Memory B cell (primary cell): ENCODE measurements at places on chromosomes 16 and 17.
A peak's percentile ranks its signal among the peaks of the same experiment; 100 is the strongest.

- no peaks in the 10 kb centered on the region for H3K27me3 ChIP-seq
- H3K4me1 ChIP-seq, result no peaks in the 10 kb centered on the region
- no peak overlapping the region for H3K4me3 ChIP-seq
- no peak for DNase-seq
- no peak overlapping the region for H3K27ac ChIP-seq
These were observed 32.5 kb upstream of the WFIKKN2 start for GRCh38 chr17:50802609-50803571.

DNA sequence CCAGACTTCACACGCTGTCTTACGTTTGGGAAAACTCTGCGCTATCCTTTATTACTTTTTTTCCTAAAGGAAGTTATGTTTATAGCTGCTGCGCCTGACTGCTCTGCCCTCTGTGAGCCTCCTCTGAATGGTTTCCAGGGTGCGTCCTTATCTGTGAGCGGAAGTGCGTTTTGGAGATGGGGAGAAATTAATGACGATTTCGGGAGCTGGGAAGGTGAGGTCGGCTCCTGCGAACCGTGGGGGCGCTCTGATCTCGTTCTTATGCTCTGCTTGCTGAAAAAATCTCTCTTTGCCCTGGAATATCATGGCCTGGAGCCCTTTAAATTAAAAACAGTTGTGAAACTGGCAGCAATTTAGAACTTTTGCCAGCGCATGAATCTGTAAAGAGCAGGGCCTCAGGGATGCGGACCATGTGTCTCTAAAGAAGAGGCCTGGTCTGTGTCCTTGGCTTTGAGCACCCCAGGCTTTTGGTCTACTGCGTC is 135.7 kb upstream of the ZFHX3 start:
- no peak overlapping the region for H3K27ac ChIP-seq
- no peaks in the 10 kb centered on the region for H3K36me3 ChIP-seq
- no peaks in the 10 kb centered on the region for H3K4me1 ChIP-seq
- H3K4me3 ChIP-seq, result no peak overlapping the region

GRCh38 chr16:19542138-19542821 is 13.2 kb upstream of the VPS35L start:
- no peak for DNase-seq
- H3K27ac ChIP-seq, result no peak overlapping the region
- no peaks in the 10 kb centered on the region for H3K4me1 ChIP-seq
- H3K27me3 ChIP-seq, result no peaks in the 10 kb centered on the region

GRCh38 chr17:72219137-72219823 is 98.5 kb downstream of the SOX9 start:
- no peak overlapping the region for H3K4me3 ChIP-seq
- no peak overlapping the region for H3K27ac ChIP-seq
- H3K36me3 ChIP-seq, result no peaks in the 10 kb centered on the region
- H3K27me3 ChIP-seq, result peaks cover 14% of the 10 kb centered on the region
- H3K4me1 ChIP-seq, result no peaks in the 10 kb centered on the region

GRCh38 chr17:79795795-79796443 is 958 bp downstream of the CBX8 start:
- H3K4me3 ChIP-seq, result peak overlapping the region; percentile 84
- H3K36me3 ChIP-seq, result peaks cover 7% of the 10 kb centered on the region
- H3K27ac ChIP-seq, result peak overlapping the region; percentile 78
- H3K4me1 ChIP-seq, result peaks cover 19% of the 10 kb centered on the region
- no peak for DNase-seq

- peaks cover 5% of the 10 kb centered on the region for H3K27me3 ChIP-seq
- no peak overlapping the region for H3K27ac ChIP-seq
- H3K4me1 ChIP-seq, result no peaks in the 10 kb centered on the region
- H3K4me3 ChIP-seq, result no peak overlapping the region
These were observed 1.0 kb upstream of the MFAP4 start for GRCh38 chr17:19387921-19388521.

DNA sequence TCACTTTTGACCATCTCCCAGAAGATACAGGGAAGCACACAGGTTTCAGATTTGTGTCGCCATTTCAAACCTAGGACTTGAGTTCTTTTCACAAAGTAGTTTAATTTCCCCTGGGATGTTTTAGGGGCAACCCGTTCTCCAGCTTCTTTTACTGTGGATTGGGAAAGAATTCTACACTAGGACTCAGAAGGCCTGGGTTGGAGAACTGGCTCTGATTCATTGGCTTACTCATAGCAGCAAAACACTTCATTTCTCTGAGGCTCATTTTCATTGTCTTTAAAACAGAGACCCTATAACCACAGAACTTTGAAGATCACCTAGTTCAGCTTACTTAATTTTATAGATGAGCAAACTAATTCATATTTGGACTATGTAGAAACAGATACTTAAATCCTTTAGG is 175.9 kb upstream of the SALL1 start:
- no peaks in the 10 kb centered on the region for H3K36me3 ChIP-seq
- H3K4me1 ChIP-seq, result no peaks in the 10 kb centered on the region
- no peak overlapping the region for H3K27ac ChIP-seq
- no peak overlapping the region for H3K4me3 ChIP-seq

GRCh38 chr16:4098501-4098900 is 17.7 kb downstream of the ADCY9 start:
- peaks cover 1% of the 10 kb centered on the region for H3K27me3 ChIP-seq
- H3K4me3 ChIP-seq, result no peak overlapping the region
- peaks cover 5% of the 10 kb centered on the region for H3K4me1 ChIP-seq

GRCh38 chr17:58005031-58005727 is 1.9 kb downstream of the SRSF1 start:
- H3K27me3 ChIP-seq, result no peaks in the 10 kb centered on the region
- peaks cover 25% of the 10 kb centered on the region for H3K36me3 ChIP-seq
- peak overlapping the region; percentile 98 for H3K27ac ChIP-seq
- peaks cover 29% of the 10 kb centered on the region for H3K4me1 ChIP-seq
- no peak for DNase-seq
- peak overlapping the region; percentile 99 for H3K4me3 ChIP-seq

DNA sequence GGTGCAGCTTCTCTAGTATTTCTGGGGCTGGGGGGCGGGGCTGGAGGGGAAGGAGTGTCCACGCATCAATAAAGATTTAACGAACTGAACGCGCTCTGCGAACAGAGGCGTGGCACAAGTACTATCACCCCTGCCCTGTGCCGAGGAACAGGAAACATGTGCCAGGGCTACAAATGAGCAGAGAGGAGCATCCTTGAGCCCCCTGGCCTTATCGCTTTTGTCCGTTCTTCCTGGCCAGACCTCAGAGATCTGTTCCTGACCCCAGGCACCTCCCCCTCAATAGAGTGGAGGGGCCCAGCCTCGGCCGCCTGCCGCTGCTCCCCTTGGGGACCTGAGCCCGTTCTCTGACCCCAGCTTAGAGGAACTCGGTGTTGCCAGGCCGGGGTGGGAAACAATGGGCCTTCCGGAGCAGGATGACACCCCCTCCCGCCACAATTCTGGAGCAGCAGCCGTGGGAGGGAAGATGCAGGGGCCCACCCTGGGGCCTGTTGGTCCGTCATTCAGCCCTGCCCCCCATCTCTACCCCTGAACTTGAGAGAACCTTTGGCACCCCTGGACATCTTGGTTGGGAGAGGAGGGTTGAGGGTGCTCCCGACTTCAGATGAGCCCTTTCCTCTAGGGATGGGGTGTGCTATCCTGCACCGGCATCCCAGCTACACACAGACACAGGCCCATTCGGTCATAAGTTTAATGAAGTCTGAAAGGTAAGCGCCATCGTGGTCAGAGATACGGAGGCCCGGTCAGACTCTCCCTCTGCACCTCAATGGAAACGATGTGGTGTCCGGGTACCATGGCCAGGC is 1.1 kb downstream of the NAA38 start:
- no peak for DNase-seq
- peaks cover 2% of the 10 kb centered on the region for H3K36me3 ChIP-seq
- H3K27me3 ChIP-seq, result no peaks in the 10 kb centered on the region
- peaks cover 15% of the 10 kb centered on the region for H3K4me1 ChIP-seq
- no peak overlapping the region for H3K27ac ChIP-seq

DNA sequence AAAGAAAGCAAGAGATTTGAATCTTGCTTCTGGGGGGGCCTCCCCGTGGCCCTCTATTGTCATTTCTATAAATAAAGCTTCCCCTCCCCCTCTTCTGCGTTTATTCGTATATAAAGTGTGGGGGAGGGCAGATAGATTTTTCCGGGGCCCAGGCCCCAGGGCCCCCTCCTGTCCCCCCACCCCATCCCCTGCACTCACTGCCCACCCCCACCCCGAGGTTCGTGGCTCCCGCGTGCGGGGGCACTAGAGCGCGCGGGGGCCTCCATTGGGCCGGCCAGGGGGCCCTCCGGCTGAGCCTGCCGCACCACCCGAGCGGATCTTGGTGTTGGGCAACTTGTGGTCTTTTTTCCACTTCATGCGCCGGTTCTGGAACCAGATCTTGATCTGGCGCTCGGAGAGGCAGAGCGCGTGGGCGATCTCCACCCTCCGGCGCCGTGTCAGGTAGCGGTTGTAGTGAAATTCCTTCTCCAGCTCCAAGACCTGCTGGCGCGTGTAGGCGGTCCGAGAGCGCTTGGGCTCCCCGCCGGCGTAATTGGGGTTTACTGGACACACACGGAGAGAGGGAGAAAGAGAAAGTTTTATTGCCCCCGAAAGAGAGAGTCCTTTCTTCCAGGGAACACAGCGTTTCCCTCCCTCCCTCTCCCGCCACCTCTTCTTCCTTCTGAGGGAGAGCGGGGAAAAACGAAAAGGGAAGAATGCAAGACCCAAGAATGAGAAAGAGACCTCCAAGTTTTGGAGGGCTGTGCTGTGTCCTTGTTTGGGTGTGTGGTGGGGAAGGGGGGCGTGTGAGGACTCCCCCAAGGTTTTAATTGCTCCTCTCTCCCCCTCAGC is 1.5 kb downstream of the HOXB4 start:
- H3K27ac ChIP-seq, result no peak overlapping the region
- peaks cover 18% of the 10 kb centered on the region for H3K27me3 ChIP-seq
- H3K4me3 ChIP-seq, result peak overlapping the region; percentile 41
- DNase-seq, result no peak
- peaks cover 10% of the 10 kb centered on the region for H3K4me1 ChIP-seq

GRCh38 chr17:56879280-56879679 is 34.6 kb downstream of the TRIM25 start:
- H3K27me3 ChIP-seq, result no peaks in the 10 kb centered on the region
- no peak overlapping the region for H3K27ac ChIP-seq
- DNase-seq, result no peak
- peaks cover 7% of the 10 kb centered on the region for H3K4me1 ChIP-seq
- H3K36me3 ChIP-seq, result peaks cover 3% of the 10 kb centered on the region

- no peak overlapping the region for H3K27ac ChIP-seq
- no peaks in the 10 kb centered on the region for H3K36me3 ChIP-seq
- no peak overlapping the region for H3K4me3 ChIP-seq
- peaks cover 9% of the 10 kb centered on the region for H3K27me3 ChIP-seq
- H3K4me1 ChIP-seq, result no peaks in the 10 kb centered on the region
- DNase-seq, result no peak
These were observed 831 bp upstream of the RCVRN start for GRCh38 chr17:9905902-9906301.

DNA sequence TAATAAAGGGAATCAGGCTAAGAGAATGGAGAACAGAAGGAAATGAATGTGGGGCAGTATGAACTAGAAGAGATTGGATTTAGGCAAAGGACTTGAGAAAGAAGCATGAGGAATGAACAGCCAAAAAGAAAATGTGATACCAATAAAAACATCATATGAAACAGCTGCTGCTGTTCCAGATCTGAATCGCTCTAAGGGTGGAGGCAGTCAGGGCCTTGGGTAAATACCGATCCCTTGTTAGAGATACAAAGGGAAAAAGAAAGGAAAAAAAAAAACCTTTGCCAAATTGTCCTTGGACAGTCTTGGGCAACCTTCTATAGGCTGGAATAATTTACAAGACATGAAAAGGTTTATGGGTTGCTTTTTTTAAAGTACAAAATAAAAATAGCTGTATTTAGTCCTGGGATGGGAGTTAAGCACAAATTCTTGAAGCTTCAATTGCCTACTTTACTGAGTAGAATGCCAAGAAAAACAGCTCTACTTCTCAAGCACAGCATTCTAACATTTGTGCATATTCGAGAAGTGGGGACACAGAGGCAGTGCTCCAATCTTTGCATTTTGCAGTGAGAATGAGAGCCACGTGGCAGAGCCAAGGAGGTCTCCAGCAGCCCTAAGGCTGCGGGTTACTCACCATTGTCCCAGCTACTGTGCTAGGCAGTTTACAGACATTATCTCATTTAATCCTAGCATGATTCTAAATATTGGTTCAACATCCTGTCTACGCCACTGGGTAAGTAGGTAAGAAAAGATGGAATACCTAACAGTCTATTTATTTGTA is 43.3 kb upstream of the PSMD7 start:
- peaks cover under 1% of the 10 kb centered on the region for H3K27me3 ChIP-seq
- DNase-seq, result no peak
- H3K36me3 ChIP-seq, result no peaks in the 10 kb centered on the region
- no peak overlapping the region for H3K27ac ChIP-seq
- peaks cover 6% of the 10 kb centered on the region for H3K4me1 ChIP-seq
- H3K4me3 ChIP-seq, result no peak overlapping the region

DNA sequence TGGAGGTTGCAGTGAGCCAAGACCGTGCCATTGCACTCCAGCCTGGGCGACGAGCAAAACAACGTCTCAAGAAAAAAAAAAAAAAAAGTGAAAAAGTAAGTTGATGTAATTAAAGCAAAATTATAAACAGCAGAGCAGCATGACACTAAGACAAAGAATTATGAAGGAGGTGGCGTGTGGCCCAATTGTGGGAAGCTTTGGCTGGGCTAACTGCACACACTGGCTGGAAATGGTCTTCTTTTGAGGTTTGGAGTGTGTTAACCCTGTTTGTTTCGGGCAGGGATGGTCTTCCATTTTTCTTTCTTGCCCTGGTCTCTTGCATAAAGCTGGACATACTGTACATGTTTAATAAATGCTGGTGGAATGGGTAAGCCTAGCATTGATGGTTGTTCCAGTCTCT is 54.8 kb downstream of the RAP1GAP2 start:
- peaks cover 31% of the 10 kb centered on the region for H3K4me1 ChIP-seq
- peaks cover 14% of the 10 kb centered on the region for H3K27me3 ChIP-seq
- no peak for DNase-seq
- H3K36me3 ChIP-seq, result peaks cover 6% of the 10 kb centered on the region
- no peak overlapping the region for H3K27ac ChIP-seq
- H3K4me3 ChIP-seq, result no peak overlapping the region

DNA sequence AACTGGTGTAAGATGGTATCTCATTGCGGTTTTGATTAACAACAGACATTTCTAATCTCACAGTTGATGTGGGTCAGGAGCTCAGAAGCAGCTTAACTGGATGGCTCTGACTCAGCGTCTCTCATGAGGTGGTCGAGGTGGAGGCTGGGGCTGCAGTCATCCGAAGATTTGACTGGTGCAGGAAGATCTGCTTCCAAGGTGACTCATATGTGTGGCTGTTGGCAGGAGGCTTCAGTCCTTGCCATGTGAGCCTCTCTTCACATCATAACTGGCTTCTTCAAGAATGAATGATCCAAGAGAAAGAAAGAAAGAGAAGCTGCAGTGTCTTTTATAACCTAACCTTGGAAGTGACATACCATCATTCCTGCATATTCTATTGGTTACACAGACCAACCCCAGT is 376.1 kb downstream of the SEC14L1 start:
- no peak overlapping the region for H3K4me3 ChIP-seq
- H3K27me3 ChIP-seq, result no peaks in the 10 kb centered on the region
- no peak overlapping the region for H3K27ac ChIP-seq
- H3K4me1 ChIP-seq, result no peaks in the 10 kb centered on the region
